ENCODE measurements at places on chromosomes 1 and 21.

DNA sequence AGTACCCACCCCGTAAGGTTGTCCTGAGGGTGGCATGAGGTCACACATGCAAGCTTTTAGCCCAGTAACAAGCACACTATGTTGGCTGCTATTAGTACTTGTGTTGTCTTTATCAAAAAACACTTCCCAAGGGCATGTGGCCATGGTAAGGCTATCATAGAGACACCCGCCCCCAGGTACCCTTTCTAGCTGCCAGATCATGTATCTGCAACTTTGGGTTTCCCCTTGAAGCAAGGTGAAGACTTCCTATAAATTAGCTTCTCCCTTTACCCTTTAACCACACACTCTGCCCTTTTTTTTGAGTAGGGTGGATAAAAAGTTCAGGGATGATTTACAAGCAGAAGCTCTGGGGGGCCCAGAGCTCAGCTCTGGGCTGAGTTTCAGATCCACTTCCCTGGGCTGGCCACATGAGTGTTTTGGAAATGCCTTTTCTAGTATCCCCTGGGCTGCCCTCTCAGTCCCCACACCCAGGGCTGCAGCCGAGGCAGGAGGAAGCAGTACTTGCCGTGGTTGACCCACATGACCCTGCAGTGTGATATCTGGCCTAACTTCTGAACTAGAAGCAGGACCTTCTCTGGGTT, 2.0 kb downstream of the ZDHHC18 start:
- DNase-seq: no peak

- no peak for DNase-seq
Measured at GRCh38 chr21:33572350-33572749, 16.1 kb downstream of the DONSON start.

GRCh38 chr21:43591571-43591970, 67.7 kb downstream of the HSF2BP start:
- no peak for DNase-seq

DNA sequence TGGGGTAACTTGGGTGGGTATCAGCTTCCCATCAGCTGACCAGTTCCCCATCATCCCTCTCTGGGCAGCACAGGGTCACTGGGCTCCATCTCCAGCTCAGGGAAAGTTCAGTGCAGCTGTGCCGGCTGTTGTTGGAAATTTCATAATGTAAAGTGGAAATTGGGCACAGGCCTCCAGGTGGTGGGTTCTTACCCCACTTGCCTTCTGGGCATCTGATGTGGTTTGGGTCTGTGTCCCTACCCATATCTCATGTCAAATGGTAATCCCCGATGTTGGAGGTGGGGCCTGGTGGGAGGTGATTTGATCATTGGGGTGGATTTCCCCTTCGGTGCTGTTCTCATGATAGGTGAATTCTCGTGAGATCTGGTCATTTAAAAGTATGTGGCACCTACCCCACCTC, 59.7 kb upstream of the PSEN2 start:
- DNase-seq: no peak

DNA sequence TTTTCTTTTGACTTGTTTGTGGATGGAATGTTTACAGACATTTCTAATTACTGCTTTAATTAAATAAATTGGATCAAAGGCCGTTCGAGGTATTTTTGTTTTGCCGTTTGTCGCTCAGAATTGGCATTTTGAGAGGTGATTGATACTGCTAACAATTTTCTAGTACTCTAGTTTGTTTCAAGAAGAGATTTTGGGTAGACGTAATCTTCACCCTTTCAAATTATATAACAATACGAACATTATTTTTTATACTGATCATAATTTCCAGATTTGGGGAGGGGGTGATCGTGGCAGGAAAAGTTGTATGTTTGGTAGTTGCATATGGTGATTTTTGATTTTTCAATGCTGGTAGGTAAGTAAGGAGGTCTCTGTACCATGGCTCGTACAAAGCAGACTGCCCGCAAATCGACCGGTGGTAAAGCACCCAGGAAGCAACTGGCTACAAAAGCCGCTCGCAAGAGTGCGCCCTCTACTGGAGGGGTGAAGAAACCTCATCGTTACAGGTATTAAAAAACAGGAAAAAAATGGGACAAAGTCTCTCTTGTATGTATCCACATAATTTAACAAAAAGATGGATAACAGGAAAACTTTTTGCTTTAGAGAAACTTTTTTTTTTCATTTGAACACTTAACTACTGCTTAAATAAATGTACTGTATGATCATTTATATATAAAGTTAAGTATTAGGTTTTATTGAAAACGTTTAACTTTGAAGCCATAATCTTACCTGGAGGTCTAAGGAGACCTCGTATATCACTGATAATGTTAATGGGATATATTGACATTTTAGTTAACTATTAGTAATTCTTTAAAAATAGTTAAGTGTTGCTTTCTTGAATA, 1.7 kb downstream of the H3-3A start:
- DNase-seq: peak; percentile 51

GRCh38 chr1:21913258-21913657, 23.9 kb downstream of the HSPG2 start:
- DNase-seq: no peak

- DNase-seq: no peak
Measured at GRCh38 chr21:15408089-15408488, 321.7 kb upstream of the USP25 start.

- no peak for DNase-seq
Measured at GRCh38 chr21:26948194-26948593, 18.7 kb downstream of the ADAMTS5 start.

- DNase-seq: no peak
Measured at GRCh38 chr1:935751-936231, 12.1 kb downstream of the SAMD11 start.

DNA sequence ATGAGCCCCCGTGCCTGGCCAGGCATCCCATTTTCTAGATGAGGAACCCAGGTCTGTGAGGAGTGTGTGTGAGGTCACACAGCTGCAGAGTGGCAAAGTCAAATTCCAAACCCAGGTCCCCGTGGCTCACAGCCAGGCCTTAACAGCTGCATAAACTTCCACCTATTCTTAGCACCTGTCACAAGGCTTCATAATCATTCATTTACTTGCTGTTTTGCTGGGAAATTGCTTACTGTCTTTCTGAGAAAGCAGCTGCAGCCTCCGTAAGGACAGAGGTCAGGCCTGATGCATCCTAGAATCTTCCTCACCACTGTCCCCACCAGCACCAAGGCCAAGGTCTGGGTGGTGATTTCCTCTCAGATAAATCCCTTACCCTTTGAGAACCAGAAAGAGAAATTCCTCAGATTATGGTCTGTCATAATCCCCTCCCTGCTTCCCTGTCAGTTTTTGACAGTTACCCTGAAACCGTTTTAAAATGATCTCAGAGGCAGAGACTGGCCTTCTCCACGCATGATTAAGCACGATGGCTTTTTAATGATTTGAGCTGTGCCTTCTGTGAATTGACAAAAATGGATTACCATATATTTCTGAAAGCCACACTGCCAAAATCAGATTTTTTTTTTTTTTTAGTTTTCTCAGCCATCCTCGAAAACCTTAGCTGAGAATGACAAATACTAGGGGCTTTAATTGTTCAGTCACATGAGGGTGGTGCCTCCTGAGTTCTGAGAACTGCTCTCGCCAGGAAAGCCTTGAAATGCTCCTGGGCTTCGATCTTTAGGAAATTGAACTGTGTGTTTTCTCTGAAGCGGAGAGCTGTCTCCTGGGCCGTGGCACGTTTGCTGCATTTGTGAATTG, 70.0 kb upstream of the SELENON start:
- no peak for DNase-seq

DNA sequence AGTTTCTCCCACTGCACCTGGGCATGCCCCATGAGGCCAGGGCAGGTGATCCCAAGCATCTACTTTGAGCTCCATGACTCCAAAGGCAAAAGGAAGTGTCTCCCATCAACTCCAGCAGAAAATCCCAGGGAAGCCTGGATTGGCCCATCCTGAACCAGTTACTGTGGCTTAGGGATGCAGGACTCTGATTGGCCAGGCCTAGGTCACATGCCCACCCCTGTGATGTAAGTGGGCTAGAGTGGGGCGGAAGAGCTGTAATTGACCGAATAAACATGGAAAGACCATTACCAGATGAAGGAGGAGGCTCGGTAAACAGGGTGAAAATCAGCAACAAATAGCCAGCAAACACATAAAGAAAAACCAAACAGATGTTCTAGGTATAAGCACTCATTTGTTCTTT, 45.2 kb downstream of the MATN1 start:
- DNase-seq: no peak

DNA sequence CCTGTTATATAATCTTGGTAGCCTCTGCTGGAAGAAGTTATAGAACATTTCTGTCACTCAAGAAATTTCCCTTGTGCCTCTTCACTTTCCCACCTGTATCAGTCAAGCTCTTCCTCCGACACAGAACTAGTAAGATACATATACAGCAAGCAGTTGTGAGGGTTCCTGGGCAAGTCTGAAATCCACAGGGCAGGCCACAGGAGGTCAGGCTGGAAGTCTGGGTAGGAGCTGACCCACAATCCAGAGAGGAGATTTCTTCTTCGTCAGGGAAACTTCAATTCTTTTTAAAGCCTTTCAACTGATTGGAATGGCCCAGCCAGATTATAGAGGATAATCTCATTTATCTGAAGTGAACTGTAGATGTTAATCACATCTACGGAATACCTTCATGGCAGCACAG, 96.4 kb upstream of the FMN2 start:
- no peak for DNase-seq

- DNase-seq: peak; percentile 29
Measured at GRCh38 chr21:42056996-42057689, 14.0 kb upstream of the UMODL1 start.

- peak; percentile 36 for DNase-seq
Measured at GRCh38 chr1:201119206-201120197, 7.3 kb upstream of the CACNA1S start.

- peak; percentile 93 for DNase-seq
Measured at GRCh38 chr1:9239622-9240401, 5.2 kb downstream of the H6PD start.

GRCh38 chr1:44807364-44808062, 362 bp upstream of the DYNLT4 start:
- DNase-seq: peak; percentile 99

GRCh38 chr1:214234635-214235025, 46.3 kb upstream of the SMYD2 start:
- DNase-seq: peak; percentile 26

DNA sequence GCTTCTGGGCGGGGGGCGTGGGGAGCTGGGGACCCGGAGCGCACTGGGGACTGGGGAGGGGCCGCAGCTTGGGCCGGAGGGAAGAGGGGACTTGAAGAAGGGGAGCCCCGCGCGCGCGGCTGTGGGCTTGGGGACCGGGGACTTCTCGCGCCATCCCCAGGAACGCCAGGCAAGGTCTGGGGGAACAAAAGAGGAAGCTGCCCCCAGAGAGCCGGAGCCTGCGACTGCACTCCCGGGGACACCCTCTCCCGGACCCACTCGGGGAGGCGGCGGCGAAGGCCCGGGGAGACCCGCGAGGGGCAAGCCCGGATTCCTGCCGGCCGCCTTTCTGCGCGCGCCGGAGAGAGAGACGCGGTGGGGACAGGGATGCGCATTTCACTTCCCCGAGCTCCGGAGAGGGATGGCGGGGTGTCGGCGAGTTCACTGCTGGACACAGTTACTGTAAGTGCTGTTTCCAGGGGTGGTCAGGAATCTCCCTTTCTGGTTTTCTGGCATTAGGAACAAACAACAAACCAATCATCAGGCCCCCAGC, 732 bp downstream of the ABCG1 start:
- DNase-seq: no peak

DNA sequence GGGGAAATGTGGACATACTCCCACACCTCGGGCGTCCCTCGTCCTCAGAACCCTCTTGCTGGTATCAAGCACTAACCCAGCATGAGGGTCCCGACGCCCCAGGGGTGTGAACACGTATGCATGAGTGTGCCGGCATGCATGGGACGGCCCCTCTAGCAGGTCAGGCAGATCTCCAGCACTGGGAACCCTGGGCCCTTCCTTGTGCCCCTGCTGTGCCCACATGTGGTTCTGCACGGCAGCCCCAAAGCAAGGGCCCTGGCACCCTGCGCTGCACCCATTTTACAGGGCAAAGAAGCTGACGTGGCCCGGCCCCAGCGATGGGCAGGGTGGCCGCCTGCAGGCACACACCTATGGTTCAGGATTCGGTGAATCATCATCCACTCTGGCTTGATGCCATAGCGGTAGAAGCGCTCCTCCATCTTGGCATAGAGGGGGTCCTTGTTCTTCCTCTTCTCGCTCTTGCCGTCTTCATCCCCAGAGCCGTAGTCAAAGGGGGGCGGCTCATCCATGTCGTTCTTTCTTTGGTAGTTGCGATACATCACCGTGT, 34.2 kb downstream of the CHD5 start:
- no peak for DNase-seq

- no peak for DNase-seq
Measured at GRCh38 chr1:212791261-212791675, 309 bp downstream of the NSL1 start.

GRCh38 chr1:3058263-3059030, 10.6 kb upstream of the PRDM16 start:
- no peak for DNase-seq

GRCh38 chr1:197413564-197413963, 145.5 kb downstream of the CRB1 start:
- DNase-seq: no peak
